ENCODE measurements at places on chromosomes 6 and 20.

DNA sequence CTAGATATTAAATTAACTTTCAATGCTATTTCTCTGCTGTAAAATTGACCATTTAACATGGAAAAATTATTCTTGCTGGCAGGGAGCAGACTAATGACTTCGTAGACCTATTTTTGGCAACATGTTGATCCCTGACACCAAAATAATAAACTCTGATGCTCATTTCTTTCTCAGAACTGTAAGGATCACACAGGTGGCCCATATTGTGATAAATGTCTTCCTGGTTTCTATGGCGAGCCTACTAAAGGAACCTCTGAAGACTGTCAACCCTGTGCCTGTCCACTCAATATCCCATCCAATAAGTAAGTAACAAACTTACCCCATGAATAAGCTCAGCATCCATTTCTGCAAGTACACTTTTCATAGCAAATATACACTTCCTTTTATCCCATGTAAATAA lies 387.5 kb downstream of the LAMA2 start:
- DNase-seq: no peak

GRCh38 chr6:24547243-24547642 lies 52.5 kb downstream of the ALDH5A1 start:
- DNase-seq: peak; percentile 37

GRCh38 chr6:33123732-33124524 lies 48.1 kb downstream of the HLA-DPB1 start:
- DNase-seq: no peak

DNA sequence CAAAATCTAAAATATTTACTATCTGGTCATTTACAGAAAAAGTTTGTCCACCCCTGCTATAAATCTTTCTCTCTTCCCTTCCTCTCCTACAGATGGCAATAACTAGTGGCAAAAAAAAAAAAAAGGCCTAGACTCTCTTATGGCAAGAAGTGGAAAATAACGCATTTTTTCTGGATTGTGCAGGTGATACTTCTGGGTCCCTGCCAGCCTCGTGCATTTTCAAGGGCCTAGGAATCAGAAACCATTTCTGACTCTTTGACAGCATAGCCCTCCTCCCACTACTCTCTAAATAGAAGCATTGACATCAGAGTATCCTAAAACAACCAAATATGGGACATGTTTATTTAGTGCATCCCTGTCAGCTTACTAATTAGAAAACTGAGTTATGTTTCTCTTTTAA lies 251.0 kb downstream of the KHDC1L start:
- DNase-seq: no peak

DNA sequence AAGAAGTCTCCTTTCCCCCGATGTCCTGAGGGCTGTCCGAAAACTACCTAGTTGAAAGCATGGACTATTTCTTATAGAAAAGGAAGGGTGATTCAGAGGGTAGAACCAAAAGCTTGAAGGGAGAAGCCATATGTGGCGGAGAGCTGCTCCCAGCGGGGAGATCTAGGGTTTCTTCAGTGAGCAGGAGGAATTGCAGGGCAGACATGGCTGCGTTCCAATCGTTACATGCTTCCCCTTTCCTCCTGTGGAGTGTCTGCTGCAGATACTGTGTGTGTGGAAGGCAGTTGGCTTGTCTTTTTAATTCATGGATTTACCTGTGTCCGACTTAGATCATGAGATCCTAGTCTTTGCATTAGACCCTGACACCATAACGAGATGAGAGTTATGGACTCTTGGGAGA lies 799.5 kb downstream of the QKI start:
- DNase-seq: no peak

GRCh38 chr6:153994811-153995210 lies 44.2 kb upstream of the OPRM1 start:
- DNase-seq: no peak

- no peak for DNase-seq
Observed at GRCh38 chr20:17590245-17590644, 20.4 kb downstream of the DSTN start.

- DNase-seq: peak; percentile 46
Observed at GRCh38 chr6:144559865-144560593, 274.9 kb downstream of the UTRN start.

Measured in NCI-H187 (cell line).